Stimulated activated CD8-positive, alpha-beta memory T cell treated with anti-CD3 and anti-CD28 coated beads, Interleukin-4, amount 100 ng/mL, for 24 hours (primary cell): ENCODE measurements at places on chromosomes 13 and 19.
A peak's percentile ranks its signal among the peaks of the same experiment; 100 is the strongest.

DNA sequence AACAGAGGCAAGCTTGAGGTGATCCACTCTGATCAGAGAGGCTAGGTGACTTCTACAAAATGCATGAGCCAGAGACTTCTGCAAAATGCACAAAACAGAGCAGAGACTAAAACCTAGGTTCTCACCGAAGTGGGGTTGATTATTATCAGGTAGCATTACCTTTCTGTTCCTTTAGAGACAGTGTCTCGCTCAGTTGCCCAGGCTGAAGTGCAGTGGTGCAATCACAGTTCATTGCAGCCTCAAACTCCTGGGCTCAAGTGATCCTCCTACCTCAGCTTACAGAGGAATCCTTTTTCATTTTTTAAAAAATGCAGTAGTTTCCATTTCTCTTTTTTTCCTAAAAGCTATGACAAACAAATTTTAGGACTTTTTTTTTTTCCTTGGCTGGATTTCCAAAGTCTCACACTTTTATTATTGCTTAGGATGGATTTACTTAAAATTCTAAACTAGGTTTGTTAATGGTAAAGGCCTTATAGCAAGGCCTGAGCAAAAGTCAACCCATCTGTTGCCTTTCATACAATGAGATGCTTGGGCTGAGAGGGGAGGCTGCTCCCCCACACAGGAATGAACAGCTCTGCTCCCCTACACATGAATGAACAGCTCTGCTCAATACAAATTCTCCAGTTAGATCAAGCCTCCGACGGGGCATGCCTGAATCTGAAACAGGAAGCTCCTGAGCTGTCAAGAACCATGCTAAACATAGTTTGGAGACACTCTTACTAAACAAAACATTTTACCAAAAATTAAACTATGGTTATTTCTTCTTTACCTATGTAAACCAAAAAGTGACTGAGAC lies 18.8 kb upstream of the TNFRSF19 start:
- no peak for DNase-seq

- no peak for DNase-seq
Observed at GRCh38 chr19:16405797-16406196, 66.0 kb downstream of the EPS15L1 start.

DNA sequence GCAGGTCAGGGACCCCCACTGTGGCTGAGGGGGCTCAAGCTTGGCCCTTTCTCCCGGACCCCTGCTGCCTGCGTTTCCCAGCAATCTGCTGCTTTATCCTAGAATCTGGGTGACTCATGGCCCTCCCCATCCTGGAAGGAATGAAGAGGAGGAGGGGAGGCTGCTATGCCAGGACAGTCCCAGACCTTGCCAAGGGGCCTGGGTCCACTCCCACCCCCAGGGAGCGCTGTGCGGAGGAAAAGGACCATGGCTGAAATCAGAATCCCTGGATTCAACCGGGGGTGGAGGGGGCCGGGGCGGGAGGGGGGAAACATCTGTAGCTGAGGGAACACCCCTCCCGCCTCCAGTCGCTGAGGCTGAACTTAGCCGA lies 20.5 kb downstream of the ZNF114 start:
- DNase-seq = no peak

DNA sequence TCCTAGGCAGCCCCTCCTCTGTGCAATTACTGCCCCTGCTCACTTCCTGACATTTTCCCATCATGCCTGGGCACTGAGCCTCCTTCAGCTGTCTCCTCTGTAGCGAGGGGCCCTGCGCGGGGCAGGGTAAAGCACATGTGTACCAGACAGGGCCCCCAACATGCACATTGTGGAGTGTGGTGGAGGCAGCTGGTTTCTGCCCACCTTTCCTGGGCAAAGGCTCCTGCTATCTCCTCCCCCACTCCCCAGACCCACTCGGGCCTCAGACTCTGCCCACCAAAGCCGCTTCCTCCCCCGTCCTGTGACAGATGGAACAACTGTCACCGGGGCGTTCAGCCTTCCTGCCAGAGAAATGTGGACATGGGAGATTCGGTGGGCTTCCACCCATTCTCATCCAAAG lies 2.9 kb upstream of the KPTN start:
- DNase-seq = no peak

GRCh38 chr13:99605420-99606323 lies 104.4 kb downstream of the TM9SF2 start:
- peak; percentile 17 for DNase-seq

GRCh38 chr13:98450539-98451111 lies 126.3 kb downstream of the STK24 start:
- no peak for DNase-seq

GRCh38 chr13:98374750-98375149 lies 197.7 kb upstream of the RNF113B start:
- DNase-seq = no peak

DNA sequence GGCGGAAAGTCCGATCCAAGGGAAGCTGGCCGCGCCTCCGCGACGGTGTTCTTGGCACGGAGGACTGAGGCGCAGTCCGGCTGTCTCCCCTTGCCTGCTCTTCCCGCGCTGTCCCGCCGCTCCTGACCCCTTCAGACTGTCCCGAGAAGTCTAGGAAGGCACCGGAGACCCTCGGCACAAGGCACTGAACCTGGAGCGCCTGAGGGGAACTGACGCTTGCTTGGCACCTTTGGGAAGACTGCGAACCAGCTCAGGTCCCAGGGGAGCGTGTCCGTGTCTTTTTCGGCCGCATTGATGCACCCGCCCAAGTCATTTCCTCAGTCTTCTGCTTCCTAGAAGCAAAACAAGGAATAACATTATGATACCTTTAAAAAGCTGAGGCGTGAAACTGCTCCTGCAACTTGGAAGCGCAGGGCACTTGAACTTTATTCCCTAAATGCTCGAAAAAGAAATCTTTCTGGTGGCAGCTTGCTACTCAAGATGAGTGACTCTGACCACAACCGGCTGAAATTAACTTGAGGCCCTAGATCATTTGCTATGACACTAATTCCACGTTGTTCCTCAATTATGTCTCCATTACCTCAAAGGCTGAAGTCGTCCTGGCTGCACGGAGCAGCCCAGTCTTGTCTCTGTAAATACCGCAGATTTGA lies 735 bp upstream of the FLT1 start:
- no peak for DNase-seq

DNA sequence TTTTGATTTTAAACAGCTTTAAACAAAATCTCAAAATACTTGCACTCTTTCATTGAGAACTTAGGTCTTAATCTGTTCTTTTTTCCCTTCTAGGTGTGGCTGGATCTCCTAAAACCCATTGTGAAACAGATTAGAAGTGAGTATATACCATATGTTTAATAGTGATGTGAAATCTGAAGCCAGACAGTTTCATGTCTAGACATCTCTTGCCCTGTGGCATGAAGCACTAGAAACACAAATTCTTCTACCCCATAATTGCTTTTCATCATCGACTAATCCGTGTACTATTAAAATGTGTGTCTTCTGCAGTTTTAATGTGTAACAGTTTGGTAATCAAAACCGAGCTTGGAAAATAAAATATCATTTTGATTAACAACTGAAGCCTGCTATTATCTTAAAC lies 188.2 kb upstream of the RNF113B start:
- no peak for DNase-seq
